ENCODE measurements at places on chromosomes 16 and 17.

GRCh38 chr17:57110579-57111325 lies 25.7 kb downstream of the AKAP1 start:
- no peak for DNase-seq

DNA sequence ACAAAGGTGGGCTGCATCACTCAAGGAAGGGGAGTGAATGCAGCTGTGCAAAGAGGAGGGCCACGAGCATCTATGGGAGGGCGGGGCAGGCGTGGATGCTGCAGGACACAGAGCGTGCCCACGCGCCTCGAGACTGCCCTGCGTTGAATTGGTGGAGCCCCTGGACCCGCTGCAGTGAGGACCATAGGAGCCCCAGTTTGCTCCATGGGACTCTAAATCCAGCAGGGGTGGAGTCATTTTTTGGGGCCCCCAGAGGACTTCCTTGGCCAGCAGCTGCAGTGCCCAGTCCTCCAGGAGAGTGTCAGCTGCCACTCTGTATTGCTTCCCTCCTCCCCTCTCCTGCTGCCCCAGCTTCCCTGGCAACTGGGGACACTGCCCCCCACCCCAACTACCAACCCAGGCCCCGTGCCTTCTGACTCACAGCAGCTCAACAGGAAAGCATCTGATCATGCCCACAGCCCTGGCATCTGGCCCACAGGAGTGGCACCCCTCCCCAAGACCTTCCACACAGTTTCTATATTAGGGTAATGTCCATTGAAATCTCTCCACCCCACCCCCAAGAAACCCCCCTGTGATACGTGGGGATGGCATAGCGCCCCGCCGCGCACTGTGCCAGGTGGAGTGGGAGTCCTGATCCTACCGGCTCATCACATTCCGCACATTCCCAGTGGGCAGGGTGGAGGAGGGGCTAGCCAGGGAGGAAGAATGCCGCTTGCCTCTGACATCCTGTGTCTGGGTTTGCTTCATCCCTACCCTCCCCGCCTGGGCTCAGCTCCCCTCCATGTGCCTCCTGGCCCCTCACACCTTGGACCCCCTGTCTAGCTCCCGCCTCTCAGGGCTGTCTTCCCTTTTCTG lies 27.8 kb upstream of the ITGA3 start:
- no peak for DNase-seq

GRCh38 chr17:61601297-61601696 lies 10.3 kb upstream of the NACA2 start:
- DNase-seq = no peak

- DNase-seq = no peak
Measured at GRCh38 chr17:36695082-36695481, 93.7 kb downstream of the MRM1 start.

GRCh38 chr16:58448890-58449289 lies 51.1 kb upstream of the NDRG4 start:
- no peak for DNase-seq

- no peak for DNase-seq
Measured at GRCh38 chr16:86353148-86353547, 157.2 kb upstream of the FOXF1 start.

- no peak for DNase-seq
Measured at GRCh38 chr17:43640491-43641252, 21.1 kb downstream of the MEOX1 start.

GRCh38 chr16:83552228-83552627 lies 255.6 kb upstream of the HSBP1 start:
- DNase-seq = no peak

DNA sequence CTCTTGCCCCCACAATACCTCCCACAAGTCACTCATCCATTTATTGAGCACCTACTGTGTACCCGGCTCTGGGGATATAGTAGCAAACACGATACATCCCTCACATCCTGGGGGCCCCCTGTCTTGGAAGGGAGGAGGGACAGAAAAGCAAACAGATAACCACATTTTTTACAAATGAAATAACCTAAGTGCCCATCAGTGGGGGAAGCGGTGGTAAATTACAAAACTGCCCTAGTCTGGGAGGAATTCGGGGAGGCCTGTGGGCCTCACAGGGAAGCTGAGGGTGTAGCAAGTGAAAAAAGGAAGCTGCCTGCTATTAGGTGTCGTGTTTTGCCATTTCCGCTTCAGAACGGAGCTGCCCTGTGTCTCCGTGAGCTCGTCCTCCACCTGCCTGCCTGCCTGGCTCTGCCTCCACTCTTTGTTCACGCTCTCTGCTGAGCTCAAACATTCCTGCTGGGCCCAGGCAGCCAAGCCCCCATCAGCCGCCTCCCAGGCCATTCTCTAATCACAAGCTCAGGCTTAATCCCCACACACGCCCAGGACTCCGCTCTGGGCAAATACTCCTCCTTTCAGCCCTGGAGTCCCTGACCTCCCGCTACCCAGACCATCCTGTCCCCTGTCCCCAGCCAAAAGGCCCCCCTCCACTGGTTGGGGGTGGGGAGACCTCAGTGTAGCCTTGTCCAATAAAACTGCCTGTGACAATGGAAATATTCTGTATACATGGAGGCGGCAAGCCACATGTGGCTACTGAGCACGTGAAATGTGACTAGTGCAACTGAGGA lies 10.2 kb upstream of the SEC14L5 start:
- no peak for DNase-seq

DNA sequence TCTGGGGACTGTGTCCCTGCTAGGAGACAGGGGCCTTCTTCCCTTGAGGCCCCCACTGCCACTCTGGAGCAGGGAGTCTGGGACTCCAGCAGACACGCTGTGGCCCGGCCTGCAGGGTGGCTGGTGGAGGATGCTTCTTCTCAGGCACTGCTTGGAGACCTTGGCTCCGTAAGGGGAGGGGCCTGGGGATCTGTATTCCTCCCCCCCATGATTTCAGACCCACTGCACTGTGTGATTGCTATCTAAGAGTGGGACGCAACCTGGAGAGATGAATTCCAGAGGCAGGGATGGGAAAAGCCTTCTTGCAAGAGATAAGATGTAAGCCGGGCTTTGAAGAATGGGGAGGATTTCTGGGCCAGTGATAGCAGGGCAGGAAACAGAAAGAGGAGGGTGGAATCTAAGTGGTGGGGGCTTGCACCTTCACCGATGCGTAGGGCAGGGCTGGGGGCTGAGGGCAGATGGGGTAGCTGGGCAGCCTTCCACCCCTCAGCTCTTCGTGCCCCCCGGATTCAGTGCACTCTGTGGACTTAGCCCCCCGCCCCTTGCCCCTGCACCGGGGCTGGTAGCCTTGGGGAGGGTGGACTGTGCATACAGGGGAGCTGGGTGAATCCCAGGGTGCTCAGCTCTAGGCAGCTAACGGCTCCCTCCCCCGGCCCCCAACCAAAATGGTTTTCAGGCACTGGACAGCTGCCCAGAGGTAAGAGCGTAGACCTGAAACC lies 5.2 kb upstream of the GSE1 start:
- no peak for DNase-seq

GRCh38 chr17:16398270-16399267 lies 16.8 kb upstream of the TRPV2 start:
- DNase-seq = no peak

DNA sequence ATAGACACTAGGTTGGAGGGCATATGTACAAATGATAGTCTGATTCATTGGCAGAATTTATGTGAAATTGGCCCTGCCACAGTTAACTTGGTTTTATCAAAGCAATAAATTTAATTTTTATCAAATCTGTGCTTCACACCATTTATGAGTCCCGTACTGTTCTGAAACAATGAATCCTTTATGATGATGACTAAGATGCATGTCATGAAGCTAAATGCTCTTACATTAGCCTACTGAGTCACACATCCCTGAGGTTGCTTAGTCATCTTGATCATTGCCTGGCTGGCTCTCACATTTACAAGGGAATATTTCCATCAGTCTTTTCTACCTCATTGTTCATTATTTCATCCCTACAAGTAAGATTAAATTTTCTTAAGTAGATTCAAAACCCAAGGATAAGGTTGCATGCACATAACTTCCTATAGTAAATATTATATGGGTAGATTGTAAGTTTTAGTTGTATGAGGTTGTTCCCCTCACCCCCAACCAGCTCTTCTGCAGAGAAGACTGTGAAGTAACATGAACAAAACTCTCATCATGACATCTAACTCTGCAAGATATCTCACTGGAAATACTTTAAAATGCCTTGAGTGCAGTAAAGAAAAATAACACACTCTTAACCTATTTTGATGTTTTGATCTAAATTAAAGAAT lies 170.7 kb downstream of the CYB561 start:
- no peak for DNase-seq

- peak; percentile 70 for DNase-seq
Measured at GRCh38 chr17:17751489-17752088, 70.3 kb downstream of the RAI1 start.

DNA sequence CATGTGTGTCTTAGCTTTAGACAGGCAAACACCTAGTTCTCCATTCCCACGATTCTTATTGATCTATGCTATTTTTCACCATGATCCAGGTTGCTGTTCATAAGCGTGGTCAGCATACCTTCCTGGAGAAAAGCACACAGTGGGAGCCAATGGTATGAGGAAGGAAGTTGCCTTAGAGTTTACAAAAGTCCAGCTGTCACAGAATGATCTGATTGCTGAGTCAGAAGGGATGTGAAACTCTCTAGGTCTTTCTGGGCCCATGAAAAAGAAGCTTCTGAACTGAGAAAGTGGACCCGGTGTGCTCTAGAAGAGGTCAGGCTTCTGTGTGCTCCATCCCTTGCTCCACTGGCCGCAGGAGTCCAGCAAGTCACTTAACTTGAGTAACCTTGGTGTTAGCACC lies 71.0 kb upstream of the CCL1 start:
- DNase-seq = no peak

GRCh38 chr17:67479148-67479547 lies 102.1 kb downstream of the PITPNC1 start:
- no peak for DNase-seq

DNA sequence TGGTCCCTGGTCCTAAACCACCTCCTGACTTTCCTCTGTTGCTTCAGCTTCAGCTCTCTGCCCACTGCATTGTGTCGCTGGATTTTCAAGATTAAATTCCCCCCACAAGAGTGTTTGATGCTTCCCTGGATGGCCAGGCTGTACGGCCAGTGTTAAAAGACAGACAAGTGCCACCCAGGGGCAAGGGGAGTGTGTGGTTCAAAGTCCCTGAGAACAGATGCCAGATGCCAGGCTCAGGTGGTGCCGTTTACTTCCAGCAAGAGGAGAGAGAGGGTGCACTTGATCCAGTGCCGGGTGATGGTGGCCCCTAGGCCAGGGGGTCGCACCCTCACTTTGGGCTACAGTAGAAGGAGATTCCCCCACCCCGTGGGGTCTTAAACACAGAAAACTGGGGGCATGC lies 109.2 kb downstream of the RPTOR start:
- no peak for DNase-seq

DNA sequence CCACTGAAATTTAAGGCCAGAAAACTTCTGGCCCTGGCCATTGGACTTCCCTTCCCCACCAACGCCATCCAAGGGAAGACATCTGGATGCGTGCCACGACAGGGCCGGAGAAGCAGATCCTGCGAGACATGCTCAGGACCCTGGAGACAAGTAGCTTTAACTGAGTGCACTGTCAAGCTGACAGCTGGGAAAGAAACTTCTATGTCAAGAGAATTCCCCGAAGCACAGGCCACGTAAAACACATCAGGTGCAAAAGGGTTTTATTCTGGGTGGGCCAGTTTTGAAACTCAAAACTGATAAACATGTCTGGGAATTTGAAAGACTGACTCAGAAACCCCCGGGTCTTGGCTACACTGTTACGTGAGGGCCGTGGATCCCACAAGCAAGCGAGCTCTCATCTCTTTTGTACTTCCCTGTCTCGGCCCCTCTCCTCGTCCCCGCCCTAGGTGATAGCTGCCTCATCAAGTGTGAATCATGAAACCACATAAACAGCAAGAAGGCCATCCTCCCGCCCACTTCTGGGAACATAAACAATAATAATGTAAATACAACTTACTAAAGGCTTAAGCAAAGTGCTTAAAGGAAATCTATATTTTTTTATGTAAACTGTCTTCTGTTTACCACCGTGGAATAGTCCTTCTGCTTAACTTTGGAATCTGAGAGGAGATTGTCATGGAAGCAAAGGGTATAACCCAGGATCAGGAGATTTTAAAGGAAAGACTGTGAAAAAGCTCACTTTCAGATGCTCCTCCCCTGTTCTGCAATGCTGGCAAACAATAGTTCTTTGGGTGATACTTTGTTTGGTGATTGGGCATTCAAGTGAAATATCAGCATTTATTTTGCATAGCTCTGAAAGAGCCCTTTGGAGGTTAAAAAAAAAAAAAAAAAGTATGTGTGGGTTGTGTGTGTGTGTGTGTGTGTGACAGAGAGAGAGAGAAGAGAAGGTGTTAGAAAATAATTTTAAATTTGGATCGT lies 406.0 kb upstream of the MAF start:
- no peak for DNase-seq

- no peak for DNase-seq
Measured at GRCh38 chr17:78450696-78451345, 72.4 kb downstream of the PGS1 start.

DNA sequence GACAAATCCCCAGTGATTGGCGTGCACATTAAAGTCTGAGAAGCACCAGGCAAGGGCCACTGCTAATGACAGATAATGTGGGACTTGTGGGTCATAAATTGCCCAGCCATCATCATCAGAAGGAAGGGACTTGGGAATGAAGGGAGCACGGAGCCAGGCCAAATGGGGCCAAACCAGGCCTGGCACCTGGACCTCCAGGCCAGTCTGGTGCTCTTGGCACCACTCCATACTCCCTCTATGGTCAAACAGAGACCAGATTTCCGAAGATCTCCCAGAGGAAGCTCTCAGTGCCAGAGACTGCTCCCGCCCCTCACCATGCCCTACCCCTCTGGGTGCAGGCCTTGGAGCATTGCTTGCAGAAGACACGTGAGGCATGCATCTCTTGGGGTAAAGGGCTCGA lies 142.2 kb downstream of the CCDC182 start:
- no peak for DNase-seq

GRCh38 chr17:82524540-82524939 lies 5.0 kb downstream of the FOXK2 start:
- no peak for DNase-seq

DNA sequence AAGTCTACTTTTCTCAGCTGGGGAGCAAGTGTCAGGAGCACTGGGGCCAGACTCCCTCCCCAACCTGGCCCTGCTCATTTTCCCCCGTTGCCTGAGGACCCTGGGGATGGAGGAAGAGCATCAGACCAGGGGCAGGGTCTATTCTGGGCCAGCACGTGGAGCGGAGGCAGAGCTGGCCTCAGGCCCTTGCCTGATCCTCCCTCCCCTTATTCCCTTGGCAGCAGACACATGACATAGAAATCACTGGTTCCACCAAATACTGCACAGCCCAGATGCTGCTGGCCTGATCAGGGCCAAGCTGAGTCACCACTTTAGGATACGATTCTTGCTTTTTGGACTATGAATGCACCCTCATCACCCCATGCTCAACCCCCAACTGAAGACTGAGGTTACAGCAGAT lies 15.8 kb upstream of the AGRP start:
- DNase-seq = no peak

DNA sequence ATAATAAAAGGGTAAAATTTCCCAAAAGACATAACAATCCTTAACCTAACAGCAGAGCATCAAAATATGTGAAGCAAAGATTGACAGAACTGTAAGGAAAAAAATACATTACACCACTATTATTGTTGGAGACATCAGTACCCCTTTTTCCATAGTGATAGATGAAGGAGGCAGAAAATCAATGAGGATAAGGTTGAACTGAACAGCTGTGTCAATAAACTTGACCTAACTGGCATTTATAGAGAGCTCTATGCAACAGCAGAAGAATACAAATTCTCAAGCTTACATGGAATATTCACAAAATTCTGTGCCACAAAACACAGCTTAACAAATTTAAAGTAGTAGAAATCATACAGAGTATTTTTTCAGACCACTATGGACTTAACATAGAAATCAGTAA lies 195.0 kb upstream of the ELAC2 start:
- no peak for DNase-seq

GRCh38 chr17:72426948-72427760 lies 306.3 kb downstream of the SOX9 start:
- DNase-seq = no peak
